ENCODE measurements at places on chromosomes 4 and X.

DNA sequence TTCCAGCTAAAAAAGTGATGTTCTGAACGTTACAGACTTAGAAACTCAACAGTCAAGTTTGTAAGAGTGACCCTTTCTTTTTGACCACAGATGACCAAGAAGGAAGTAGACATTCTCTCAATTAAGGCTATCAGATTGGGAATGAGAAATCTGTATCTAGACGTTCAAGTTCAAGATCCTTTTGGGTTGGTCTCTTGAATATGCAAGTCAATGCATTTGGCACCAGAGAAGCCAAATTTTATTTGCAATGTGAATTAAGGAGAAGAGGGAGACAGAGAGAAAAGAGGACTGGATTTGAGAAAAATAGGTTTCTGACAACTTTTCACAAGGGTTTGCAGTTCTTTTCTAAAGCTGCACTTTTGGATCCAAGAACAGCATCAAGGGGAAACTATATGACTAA is 17.5 kb upstream of the SULT1E1 start:
- no peak for DNase-seq

GRCh38 chrX:51569561-51569960 is 49.2 kb downstream of the CENPVL3 start:
- DNase-seq: no peak

DNA sequence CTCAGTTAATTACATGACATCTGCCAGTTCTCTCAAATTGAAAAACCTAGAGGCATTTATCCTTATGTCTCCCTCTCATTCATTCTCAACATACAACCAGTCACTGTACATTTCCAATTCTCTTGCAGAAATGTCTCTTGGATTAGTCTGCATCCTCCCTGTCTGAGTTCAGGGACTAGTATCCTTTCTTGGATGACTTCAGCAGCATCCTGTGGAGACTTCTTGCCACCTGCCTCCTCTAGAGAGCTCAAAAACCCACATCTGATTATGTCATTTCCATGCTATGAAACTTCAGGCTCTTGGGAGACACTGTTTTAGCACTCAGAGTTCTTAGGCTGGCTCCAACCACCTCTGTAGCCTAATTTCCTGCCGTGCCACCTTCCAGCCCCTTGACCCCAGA is 515.1 kb upstream of the DIPK2B start:
- no peak for DNase-seq

- no peak for DNase-seq
These were observed 28.0 kb downstream of the NYX start for GRCh38 chrX:41475191-41475590.

DNA sequence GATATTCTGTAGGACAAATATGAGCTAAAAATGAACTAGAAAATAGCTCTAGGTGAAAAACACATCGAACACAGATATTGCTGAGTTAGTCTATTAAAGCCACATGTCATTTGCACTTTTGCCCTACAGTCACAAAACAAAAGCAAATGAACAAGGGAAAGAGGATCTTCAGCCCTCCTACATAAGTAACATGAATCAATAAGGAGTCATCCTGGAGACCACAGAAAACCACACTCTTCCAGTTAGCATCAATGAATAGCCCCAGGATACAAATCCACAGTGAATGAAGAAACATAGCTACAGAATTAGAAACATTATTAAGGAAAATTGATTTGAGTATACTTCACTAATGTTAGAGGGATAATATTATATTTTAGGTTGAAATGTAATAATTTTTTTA is 311.4 kb downstream of the MAPK10 start:
- no peak for DNase-seq

- DNase-seq: no peak
These were observed 75.6 kb downstream of the TRIML1 start for GRCh38 chr4:188214861-188215260.

DNA sequence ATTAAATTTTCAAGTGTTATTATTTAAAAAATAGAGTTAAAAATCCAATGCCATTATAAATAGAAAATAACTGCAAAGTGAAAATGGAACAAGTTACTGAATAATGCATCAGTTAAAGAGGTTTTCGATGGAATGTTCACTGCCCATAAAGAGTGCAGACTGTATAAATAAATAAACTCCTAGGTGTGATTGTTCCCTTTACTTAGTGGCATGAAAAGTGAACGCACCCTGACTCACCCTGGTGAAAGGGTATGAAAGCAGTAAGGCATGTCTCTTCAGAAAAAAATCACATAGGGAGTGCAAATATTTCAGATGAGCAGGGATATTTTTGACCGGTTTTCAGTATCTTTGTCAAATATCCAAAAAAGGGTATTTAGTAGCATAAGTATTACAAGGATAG is 387.8 kb downstream of the DCAF12L2 start:
- DNase-seq: no peak

GRCh38 chrX:46366381-46367207 is 178.6 kb downstream of the ZNF674 start:
- DNase-seq: no peak

DNA sequence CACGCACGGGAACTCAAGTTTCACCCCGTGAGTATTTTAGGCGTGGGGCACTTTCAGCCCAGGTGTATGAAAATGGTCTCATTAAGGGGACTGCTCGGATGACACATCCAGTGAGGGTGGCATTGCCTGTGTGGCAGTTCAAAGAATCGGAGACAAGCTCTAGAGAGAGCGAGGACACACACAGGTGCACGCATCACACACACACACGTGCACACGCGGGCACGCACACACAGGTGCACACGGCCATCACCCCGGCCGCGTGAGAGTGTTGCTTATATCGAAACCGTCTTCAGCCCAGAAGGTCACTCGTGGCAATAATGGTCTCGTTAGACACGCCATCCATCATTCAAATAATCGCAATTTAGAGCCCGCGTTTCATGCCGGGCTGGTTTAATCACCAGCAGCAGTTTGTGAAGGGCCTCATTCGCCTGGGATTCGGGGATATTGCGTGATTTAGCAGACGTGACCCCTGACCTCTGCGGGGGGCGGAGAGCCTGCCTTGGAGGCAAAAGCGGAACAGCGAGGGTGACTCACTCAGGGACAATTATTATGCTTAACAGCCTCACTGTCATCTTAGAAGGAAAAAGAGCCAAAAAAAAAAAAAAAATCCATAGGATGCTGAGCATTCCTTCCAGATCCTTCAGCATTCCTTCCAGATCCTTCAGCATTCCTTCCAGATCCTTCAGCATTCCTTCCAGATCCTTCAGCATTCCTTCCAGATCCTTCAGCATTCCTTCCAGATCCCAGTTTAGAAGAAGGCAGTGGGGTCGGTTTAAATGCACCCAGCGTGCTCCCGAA is 89.4 kb upstream of the PPP2R3B start:
- no peak for DNase-seq

GRCh38 chrX:149272690-149273463 is 232.2 kb downstream of the IDS start:
- DNase-seq: no peak

GRCh38 chr4:7153711-7154110 is 38.6 kb upstream of the SORCS2 start:
- no peak for DNase-seq

DNA sequence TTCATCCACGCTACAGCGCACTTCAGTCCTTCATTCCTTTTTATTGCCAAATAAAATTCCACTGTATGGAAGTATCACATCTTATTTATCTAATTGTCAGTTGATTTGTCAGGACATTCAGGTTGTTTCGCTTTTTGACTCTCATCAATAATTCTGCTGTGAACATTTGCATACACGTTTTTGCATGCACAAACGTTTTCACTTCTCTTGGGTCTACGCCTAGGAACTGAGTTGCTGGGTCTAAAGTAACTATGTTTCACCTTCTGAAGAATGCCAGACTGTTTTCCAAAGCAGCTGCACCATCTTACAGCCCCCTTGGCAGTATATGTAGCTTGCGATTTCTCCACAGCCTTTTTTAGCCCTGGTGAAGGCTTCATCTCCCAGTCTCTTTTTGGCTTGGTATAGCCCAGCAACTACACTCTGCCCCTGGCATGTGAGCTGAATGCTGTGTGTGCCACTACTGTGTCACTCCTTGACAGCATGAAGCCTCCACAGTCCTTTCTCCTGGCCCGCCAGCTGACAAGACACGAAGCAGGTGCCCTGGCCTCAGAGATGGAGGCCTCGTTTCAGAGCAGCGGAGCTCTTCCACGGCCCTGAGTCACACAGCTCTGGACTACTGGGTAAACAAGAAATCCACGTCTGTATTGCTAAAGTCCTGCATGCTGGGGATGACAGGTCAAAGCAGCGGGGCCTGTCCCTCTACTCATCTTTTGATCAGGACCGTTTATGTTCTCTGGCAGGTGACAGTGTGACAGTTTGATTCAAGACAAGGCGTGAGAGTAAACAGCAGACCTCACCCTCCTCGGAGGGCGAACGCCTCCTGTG is 75.5 kb downstream of the NSUN7 start:
- DNase-seq: no peak

- DNase-seq: no peak
These were observed 55.1 kb downstream of the GPR82 start for GRCh38 chrX:41779030-41779564.

DNA sequence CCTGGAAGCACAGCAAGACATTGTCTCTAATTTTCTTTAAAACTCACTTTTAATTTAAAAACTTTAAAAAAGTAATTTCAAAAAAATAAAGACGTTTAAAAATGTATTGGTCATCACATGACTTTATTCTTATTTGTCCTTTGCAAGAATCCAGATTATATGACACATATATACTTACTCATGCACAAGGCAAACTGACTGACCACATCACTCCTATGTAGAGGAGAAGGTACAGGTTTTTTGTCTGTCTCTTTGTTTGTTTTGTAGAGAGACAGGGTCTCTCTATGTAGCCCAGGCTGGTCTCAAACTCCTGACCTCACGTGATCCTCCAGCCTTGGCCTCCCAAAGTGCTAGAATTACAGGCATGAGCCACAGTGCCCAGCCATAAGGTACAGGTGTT is 28.6 kb downstream of the MAML3 start:
- DNase-seq: no peak

DNA sequence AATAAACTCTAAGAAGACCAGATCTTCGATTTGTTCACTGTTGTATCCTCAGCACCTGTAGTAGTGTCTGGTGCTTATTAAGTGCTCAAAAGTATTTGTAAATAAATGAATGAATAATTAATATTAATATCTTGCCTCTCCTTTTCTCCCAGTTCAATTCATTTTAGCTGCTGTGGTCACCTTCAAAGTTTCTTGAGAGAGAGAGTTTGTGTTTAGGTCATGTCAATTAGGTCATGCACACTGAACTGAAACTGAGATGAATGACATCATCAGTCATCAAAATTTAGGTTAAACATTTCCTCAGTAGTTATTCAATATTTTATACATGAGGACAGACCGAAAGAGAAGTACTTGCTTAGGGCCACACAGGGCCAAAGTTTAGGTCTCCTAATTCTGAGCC is 73.5 kb downstream of the ANXA3 start:
- DNase-seq: no peak

GRCh38 chr4:41148931-41149330 is 65.4 kb downstream of the APBB2 start:
- DNase-seq: no peak

DNA sequence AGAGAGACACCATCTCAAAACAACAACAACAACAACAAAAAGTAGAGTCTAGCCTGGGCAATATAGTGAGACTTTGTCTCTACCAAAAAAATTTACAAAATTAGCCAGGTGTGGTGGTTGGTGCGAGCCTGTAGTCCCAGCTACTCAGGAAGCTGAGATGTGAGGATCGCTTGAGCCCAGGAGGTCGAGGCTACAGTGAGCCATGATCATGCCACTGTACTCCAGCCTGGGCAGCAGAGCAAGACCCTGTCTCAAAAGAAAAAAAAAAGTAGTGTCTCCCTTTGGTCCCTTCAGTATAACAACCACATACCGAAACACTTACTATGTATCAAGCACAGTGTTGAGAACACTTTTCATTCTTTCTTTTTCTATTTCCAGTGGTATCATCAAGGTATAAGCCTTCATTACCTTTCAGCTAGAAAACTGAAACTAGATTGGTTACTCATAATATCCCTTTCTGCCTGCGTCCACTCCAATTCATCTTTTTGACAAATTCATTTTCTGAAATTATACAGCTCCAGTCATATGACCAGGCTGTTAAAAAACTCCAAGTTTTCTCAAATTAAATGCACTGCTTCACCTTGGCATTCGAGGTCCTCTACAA is 54.1 kb downstream of the RPS6KA3 start:
- no peak for DNase-seq

GRCh38 chr4:3440979-3441500 is 728 bp upstream of the HGFAC start:
- no peak for DNase-seq

- no peak for DNase-seq
These were observed 21.3 kb downstream of the AREG start for GRCh38 chr4:74466242-74466641.

GRCh38 chr4:45036677-45037076 is 310.3 kb upstream of the GNPDA2 start:
- DNase-seq: no peak

- DNase-seq: no peak
These were observed 284.4 kb upstream of the SFRP2 start for GRCh38 chr4:154073107-154073822.

DNA sequence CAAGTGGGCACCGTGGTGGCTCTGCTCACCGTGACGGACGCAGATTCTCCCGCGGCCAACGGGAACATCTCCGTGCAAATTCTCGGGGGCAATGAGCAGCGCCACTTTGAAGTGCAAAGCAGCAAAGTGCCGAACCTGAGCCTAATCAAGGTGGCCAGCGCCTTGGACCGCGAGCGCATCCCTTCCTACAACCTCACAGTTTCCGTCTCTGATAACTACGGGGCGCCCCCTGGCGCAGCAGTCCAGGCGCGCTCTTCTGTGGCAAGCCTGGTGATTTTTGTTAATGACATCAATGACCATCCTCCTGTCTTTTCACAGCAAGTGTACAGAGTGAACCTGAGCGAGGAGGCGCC is 2.7 kb downstream of the FAT4 start:
- no peak for DNase-seq

DNA sequence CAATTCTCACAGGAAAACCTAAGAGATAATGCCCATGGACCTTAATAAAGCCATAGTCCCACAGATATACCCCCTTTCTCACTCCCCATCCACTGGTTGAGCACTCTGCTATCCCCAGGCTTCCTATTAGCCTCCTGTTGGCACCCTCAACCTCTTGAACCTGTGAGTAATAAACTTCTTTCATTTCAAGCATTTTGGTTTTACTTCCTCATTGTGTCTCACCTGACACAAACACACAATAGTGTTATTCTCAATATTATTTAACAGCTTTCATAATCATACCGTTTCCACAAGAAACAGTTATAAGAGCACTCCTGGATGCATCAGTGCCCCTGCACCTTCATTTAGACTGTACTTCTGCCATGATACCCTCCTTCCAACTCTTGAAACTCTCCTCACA is 56.8 kb downstream of the TRPC5 start:
- no peak for DNase-seq

All from activated CD4-positive, CD25-positive, alpha-beta regulatory T cell treated with anti-CD3 and anti-CD28 coated beads, Interleukin-2, amount 50 U/mL, for 72 hours (primary cell).